ENCODE measurements at places on chromosomes 2 and 18.

DNA sequence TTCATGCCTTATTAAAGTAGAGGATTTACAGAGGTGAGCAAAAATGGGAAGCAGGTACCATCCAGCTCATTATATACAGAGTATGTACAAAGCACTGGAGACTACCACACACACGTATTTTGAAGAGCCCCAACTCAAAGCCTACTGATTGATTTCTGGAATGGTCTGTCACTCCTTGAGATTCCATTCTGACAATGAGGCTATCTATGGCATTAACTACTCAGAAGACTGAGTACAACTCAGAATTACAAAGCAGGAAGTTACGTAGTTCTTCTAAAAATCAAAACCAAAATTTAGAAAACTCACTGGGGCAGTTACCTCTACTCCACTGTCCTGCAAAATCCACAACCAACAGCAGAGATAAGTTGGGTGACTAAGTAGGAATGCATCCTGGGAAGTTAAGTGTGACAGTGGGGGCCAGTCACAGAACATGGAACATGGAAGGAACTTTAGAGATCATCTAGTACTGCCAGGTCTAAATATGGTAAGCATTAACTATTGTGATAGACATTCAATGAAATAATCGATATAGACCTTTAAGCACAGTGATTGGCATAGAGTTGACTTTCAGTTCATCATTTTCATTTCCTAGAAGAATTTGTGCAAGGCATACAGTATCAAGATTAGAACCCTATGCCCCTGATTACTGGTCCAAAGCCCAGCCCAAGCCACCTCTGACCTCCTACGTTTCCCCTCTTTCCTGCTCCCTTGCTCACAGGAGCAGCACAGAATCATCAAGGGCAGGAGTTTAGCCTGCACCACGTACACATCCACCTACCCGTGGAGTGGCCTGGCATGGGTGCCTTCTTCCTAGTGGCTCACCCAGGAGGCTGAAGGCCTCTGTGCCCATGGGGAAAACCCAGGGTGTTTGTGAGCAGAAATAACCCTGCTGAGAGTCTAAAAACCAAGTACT is 80.1 kb upstream of the FOSL2 start:
- no peak for DNase-seq

DNA sequence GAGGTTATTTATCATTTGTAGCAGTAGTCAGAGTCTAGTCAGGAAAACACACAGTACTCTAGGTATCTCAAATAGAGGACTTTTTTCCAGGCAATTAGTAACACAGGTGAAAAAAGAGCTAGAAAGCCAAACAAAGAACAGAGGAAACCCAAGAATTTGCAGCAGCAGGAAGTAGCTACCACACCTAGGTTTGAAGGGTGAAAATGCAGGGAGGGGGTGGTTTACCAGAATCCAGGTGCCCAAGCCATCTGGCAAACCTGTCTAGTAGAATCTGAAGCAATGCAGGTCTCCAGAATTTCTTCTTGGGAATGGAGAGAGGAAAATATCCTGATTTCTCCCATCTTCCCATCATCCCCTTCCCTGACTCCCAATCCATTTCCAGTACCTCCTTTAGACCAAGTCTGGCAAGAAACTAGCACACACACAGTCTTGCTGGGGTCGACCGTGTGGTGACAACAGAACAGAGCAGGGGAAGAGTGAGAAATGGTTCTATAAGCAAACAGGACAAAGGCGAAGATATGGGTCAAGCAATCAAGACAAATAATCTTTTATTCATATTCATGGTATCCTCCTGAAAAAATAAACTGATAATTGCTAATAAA is 231.9 kb upstream of the MMADHC start:
- no peak for DNase-seq

- no peak for DNase-seq
Observed at GRCh38 chr2:175571078-175571653, 389.7 kb upstream of the ATP5MC3 start.

DNA sequence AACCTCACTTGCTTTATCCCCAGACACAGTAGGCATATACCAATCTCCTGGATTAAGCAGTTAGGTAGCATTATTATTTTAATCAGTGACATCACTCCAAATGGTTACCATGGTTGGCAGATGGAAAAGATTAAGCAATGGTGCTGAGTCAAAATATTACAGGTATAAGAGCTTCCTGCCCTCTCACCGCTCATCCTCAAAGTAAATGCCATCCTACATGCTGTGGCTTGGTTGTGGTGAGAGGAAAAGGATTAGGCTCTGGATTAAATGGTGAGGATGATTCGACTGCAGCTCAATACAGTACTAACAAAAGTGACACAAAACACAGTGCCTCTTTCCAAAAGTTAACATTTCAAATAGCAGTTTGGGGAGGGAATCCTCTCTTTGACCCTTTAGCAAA is 108.9 kb upstream of the ACAA2 start:
- DNase-seq = no peak

DNA sequence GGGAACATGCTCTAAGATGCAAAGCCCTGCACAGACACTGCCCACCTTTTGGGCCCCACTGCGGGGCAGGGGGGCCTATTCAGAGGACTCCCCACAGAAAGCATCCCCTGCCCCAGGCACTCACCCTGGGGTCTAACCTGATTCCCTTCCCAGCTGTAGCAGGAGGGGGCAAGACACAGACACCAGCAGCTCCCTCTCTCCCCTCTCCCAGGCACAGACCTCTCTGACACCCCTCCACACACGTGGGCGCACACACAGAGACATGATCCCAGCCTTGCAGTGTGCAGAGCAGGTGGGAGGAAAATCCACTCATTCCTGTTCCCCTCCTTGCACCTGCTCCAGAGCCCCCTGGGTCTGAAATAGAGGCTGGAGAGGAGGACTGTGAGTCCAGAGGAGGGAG is 10.7 kb downstream of the TNS1 start:
- no peak for DNase-seq

GRCh38 chr2:84891355-84892010 is 10.6 kb upstream of the TRABD2A start:
- no peak for DNase-seq

- no peak for DNase-seq
Observed at GRCh38 chr2:223169830-223170605, 118.0 kb downstream of the KCNE4 start.

DNA sequence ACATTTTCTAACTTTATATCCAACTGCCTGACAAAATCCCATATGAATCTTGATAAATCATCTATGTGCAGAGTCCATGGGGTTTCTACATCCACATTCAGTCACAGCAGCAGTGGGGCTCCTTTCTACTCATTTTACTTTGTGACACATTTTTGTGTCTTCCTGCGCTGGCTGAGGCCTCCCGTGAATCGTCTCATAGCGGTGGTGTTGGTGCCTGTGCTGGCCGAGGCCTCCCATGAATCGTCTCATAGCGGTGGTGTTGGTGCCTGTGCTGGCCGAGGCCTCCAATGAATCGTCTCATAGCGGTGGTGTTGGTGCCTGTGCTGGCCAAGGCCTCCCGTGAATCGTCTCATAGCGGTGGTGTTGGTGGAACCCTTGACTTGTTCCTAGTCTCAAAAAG is 17.0 kb downstream of the SNED1 start:
- no peak for DNase-seq

DNA sequence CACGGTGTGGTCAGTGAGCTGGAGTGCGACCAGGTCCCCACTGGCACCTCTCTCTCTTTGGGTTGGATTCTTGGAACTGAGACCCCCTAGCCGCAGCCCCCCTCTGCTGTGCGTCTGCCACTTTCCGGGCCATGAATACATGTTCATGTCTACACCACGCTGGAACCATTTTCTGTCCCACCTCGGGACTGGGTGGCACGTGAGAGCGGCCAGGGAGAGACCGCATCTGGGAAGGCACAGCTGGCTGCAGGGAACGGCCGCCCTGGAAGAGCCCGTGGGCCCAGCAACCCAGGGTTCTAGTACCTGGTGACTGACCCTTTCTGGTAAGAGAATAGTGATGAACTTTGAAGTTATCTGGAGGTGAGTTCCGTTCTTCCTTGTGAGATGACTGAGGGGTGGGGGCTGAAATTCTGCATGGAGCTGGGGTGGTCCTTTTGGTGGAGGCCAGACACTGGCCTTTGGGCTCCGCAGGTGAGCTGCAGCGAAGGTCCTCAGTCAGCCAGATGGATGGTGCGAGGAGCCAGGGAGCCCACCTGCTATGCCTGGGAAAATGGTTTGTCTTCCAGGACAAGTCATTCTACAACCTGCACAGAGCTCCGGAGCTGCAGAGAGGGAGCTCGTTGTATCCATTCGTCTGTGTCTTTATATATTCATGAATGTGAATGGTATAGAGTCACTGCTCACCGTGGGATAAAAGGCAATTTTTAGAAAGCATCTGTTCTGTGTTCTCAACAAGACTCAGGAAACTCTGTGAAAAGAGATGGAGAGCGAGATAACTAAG is 223.5 kb downstream of the NDUFA10 start:
- no peak for DNase-seq

DNA sequence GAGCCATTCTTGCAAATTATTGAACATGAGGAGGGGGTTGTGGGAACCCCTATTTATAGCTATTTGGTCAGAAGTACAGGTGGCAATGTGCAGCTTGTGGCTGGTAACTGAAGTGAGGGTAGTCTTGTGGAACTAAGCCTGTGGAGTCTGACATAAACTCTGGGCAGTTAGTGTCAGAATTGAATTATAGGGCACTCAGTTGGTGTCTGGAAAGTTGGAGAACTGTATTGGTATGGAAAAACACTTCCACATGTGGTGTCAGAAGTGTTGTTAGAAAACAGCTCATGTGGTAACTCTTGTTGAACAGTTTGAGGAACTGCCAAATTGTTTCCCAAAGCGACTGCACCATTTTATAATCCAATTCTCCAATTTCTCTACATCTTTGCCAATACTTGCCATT is 7.5 kb downstream of the RALBP1 start:
- no peak for DNase-seq

Data from GM12891 (cell line).